ENCODE measurements at places on chromosomes 5 and 9. TPM values are rescaled to one million over a fixed set of nuclear protein-coding genes. Genes with fewer than 3 reads are reported as not detected.

QRFP gene
- polyA plus RNA-seq, result not detected

OTP gene
- polyA plus RNA-seq, result not detected

KCNT1 gene
- not detected for polyA plus RNA-seq

REEP2 gene
- polyA plus RNA-seq, result not detected

MLANA gene
- polyA plus RNA-seq, result 0.06 TPM

C9orf153 gene
- not detected for polyA plus RNA-seq

CCNI2 gene
- 1.1 TPM for polyA plus RNA-seq

MYMK gene
- polyA plus RNA-seq, result not detected

C5orf63 gene
- polyA plus RNA-seq, result 4.6 TPM

SH3RF2 gene
- not detected for polyA plus RNA-seq

FBP1 gene
- 15.6 TPM for polyA plus RNA-seq

CDC23 gene
- polyA plus RNA-seq, result 13.7 TPM

DPYSL3 gene
- polyA plus RNA-seq, result not detected

FBP2 gene
- not detected for polyA plus RNA-seq

ACOT12 gene
- not detected for polyA plus RNA-seq

PCDHB11 gene
- not detected for polyA plus RNA-seq

ST8SIA4 gene
- 6.8 TPM for polyA plus RNA-seq

PCDHGA12 gene
- polyA plus RNA-seq, result 0.06 TPM

KCNV2 gene
- not detected for polyA plus RNA-seq

LIFR gene
- not detected for polyA plus RNA-seq

RGS14 gene
- 40.9 TPM for polyA plus RNA-seq

OR1K1 gene
- polyA plus RNA-seq, result not detected

SNX18 gene
- polyA plus RNA-seq, result 3.3 TPM

FAM221B gene
- not detected for polyA plus RNA-seq

WNT8A gene
- not detected for polyA plus RNA-seq

RETREG1 gene
- 69.9 TPM for polyA plus RNA-seq

TAS2R1 gene
- polyA plus RNA-seq, result not detected

STK32A gene
- polyA plus RNA-seq, result not detected

FOXD4L5 gene
- polyA plus RNA-seq, result not detected

DTWD2 gene
- 3.1 TPM for polyA plus RNA-seq

CCL21 gene
- not detected for polyA plus RNA-seq

ABL1 gene
- 6.4 TPM for polyA plus RNA-seq

C9 gene
- not detected for polyA plus RNA-seq

CCL27 gene
- not detected for polyA plus RNA-seq

SPATA31D4 gene
- polyA plus RNA-seq, result not detected

SLC9A3 gene
- polyA plus RNA-seq, result 3.3 TPM

LMNB1 gene
- polyA plus RNA-seq, result 7.9 TPM

CHSY3 gene
- 0.31 TPM for polyA plus RNA-seq

NR5A1 gene
- polyA plus RNA-seq, result not detected

SYK gene
- polyA plus RNA-seq, result 0.25 TPM

PCA3 gene
- not detected for polyA plus RNA-seq

PAPPA gene
- polyA plus RNA-seq, result 0.09 TPM

SRD5A1 gene
- polyA plus RNA-seq, result 6.8 TPM

OBP2A gene
- polyA plus RNA-seq, result not detected

MED27 gene
- polyA plus RNA-seq, result 36.3 TPM

GABRA1 gene
- polyA plus RNA-seq, result not detected

NR4A3 gene
- 1.7 TPM for polyA plus RNA-seq

ADAMTS2 gene
- not detected for polyA plus RNA-seq

PDE4D gene
- polyA plus RNA-seq, result 5.8 TPM

PSAT1 gene
- polyA plus RNA-seq, result 12.1 TPM

PCDHGA5 gene
- not detected for polyA plus RNA-seq

CKMT2 gene
- polyA plus RNA-seq, result not detected
